NCI-H2029 (cell line): ENCODE measurements at places on chromosomes 2 and 18.

- peak; percentile 8 for DNase-seq
These were observed 34.9 kb downstream of the C18orf54 start for GRCh38 chr18:54392543-54393023.

DNA sequence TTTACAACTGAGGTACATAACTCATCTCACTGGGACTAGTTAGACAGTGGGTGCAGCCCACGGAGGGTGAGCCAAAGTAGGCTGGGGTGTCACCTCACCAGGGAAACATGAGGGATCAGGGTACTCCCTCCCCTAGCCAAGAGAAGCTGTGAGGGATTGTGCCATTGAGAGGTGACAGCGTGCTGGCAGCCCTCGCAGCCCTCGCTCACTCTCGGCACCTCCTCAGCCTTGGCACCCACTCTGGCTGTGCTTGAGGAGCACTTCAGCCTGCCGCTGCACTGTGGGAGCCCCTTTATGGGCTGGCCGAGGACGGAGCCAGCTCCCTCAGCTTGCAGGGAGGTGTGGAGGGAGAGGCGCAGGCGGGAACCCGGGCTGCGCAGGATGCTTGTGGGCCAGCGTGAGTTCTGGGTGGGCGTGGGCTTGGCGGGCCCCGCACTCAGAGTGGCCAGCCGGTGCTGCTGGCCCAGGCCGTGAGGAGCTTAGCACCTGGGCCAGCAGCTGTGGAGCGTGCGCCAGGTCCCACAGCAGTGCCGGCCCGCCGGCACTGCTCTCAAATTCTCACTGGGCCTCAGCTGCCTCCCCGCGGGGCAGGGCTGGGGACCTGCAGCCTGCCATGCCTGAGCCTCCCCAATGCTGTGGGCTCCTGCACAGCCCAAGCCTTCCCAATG lies 44.5 kb upstream of the FAM110C start:
- no peak for DNase-seq

DNA sequence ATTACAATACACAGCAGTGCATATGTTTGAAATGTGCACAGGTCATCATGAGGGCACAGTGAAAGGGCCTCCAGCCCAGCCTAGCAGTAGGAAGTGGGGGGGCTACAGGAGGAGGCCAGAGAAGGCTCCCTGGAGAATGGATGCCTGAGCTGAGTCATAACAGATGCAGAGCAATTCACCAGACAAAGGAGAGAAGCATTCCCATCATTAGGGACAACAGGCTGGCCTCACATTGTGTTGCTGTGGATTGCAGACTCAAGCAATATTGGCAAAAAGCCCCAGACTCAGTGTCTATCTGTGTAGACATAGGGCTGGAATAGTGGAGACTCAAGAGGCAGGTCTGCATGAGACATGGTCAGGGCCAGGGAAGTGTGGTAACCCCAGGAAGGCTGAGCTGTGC lies 329.9 kb downstream of the DLGAP1 start:
- no peak for DNase-seq

- DNase-seq: no peak
These were observed 66.6 kb downstream of the MYL12B start for GRCh38 chr18:3328532-3328931.

DNA sequence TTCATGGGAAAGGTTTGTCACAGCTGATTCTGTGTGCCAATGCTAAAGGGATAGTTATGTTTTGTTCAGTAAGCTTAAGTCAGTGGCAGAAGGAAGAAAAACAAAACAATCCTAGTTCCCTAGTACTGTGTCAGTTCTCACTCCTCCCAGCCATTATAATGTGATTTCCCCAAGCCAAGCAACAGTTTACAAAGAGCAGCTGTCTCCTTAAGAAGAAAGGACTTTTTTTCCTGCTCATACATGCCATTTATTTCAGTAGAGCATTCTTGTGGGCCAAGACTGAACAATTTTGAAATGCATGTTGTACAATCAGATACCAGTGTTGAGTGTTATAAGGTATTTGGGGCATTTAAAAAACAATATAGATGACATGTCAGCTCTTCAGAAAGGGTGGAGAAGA lies 52.1 kb downstream of the NEMP2 start:
- DNase-seq: no peak
